ENCODE measurements at places on chromosomes 3 and 15.

- no peak for DNase-seq
Measured at GRCh38 chr3:122982216-122983185, 45.1 kb downstream of the SEMA5B start.

- no peak for DNase-seq
Measured at GRCh38 chr15:53297828-53298227, 461.6 kb downstream of the WDR72 start.

- DNase-seq = no peak
Measured at GRCh38 chr3:106610362-106610959, 741.6 kb upstream of the CBLB start.

DNA sequence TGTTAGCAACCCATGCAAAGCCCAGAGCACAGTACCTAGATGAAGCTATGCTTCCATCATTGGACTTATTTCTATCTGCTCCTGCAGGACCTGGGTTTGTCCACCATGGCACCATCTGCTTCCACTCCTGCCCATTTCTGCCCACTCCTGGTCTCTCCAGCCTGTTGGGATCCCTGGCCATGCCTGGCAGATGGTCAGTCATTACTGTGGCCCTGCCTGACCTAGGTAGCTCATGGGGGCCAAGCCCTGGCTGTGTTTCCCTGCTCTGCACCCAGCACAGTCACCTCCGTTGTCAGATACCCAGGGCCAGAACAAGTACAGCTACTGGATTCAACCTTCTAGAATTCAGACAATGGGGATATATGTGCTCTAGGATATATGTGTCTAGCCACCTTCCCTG lies 185.8 kb upstream of the TLE3 start:
- no peak for DNase-seq

- no peak for DNase-seq
Measured at GRCh38 chr3:55357796-55358195, 129.3 kb downstream of the WNT5A start.

GRCh38 chr15:79930516-79930915 lies 33.7 kb upstream of the MTHFS start:
- no peak for DNase-seq

DNA sequence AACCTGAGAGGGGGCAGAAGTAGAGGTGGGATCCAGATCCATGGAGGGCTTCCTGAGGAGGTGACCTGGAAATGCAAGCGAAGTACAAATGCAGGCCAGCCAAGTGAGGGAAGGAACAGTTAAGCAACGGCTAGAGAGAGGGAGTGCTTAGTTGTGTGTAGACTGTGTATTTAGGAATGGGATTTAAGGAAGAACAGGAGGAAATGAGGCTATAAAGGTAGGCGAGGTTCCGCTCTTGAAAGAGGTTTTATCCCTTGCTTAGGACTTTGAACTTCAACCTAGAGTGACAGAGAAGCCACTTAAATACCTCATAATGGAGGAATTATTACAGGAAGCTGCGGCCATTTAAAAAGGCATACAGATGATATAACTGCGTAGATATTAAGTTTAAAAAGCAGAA lies 295.1 kb downstream of the THSD4 start:
- DNase-seq = no peak

GRCh38 chr15:69469467-69470201 lies 17.0 kb downstream of the RPLP1 start:
- DNase-seq = no peak

- no peak for DNase-seq
Measured at GRCh38 chr3:69791106-69791505, 51.8 kb downstream of the MITF start.

DNA sequence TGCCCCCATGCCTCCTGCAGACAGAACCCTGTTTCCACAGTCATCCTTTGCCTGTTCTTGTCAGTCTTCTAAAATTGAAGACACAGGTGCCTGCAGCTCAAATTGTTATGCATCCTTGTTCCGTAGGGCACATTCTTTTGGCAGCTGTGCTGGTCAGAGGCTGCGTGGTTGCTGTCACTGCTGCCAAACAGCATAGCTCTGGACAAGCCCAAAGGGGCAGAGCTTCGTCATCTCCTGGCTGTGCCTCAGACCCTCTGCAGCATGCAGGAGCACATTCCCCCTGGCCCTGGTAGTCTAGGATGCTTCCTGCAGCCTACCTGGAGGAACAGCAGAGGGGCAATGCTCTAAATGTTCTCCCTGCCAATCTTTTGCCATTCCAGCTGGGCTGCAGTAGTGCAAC lies 2.1 kb upstream of the FBXL22 start:
- no peak for DNase-seq

DNA sequence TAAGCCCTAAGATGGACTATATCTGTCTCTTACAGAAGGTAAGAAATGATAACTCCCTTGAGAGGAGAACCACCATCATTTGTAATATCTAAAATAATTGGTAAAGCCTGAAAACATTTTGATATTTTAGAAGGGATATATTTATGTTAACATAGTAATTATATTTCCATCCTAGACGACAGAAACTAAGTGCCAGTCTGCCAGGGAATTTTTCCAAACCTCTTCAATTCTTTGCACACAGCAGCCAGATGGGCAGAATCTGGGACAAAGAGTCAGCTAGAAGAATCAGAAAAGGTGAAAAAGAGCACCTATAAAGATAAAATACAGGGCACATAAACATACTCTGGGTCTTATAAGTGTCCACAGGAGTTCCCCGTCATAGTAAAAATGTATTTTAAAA lies 70.0 kb upstream of the CBLB start:
- no peak for DNase-seq

GRCh38 chr3:135929670-135930069 lies 35.9 kb upstream of the PPP2R3A start:
- no peak for DNase-seq

DNA sequence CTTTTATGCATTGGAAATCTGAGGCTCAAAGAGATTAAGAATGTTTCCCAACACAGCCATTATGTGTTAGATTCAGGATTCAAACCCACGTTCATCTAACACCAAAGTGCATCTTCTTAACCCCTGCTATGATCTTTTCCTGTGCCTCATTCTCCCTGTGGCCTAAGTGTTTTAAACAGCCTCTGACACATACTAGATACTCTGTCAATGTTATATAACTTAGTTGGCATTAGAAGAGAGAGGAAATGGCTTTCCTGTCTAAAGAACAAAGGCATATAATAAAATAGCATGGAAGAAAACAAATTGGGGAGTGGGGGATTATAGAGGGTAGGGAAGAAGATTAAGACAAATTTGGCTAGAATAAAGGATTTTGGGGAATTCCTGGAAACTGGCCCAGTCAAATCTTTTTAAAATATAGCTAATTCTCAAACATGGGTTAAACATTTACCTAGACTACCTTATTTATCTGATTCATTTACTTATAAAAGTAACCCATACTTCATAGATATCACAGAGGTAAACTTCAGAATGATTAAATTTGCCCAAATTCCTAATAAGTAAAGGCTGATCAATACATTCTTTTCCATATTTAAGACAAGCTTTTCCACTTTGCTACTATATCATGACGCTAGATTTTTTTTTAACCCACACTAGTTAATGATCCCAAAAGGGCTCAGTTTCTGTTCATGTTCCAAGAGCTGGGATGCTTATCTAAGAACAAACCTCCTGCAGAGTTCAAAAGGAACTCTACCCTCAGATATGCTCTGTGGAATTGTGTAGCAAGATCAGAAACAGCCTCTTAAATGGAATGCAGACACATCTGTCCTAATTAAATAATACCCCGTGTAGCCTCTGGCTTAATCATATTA lies 122.9 kb upstream of the PTPRG start:
- DNase-seq = no peak

GRCh38 chr3:21484828-21485144 lies 266.2 kb downstream of the ZNF385D start:
- DNase-seq = no peak

DNA sequence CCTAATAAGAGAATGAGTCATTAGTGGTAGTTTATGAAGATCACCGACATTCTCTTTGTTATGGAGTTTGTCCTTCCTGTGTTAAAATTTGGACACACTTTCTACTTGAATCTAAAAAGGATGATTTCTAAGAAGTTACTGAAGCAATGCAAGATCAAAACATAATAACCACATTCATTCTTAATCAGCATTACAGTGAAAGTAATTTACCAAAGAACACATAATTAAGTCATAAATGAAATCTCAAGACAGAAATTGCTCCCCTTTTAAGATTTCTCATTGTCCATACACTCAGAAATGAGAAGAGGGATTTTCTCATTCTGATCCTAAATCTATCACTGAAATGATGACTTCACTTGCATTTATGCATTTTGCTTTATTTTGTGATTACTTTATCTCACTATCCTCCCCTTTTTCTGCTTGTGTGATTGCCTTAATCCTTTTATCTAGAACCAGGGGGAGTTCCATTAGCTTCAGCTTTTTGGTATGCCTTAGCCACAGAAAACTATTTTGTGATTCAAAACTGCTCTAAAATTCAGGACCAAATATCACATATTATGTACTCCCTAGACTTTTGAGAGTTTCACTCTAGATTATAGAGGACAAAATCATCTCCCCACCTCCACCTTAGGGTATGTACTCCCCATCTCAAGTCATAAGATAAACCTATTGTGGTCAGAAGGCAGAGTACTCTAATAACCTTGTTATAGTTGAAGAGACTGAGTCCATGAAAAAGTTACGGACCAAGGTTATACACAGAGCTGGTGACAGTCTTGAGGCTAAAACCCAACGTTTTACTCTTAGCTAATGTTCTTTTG lies 817.6 kb upstream of the CFAP20DC start:
- no peak for DNase-seq

DNA sequence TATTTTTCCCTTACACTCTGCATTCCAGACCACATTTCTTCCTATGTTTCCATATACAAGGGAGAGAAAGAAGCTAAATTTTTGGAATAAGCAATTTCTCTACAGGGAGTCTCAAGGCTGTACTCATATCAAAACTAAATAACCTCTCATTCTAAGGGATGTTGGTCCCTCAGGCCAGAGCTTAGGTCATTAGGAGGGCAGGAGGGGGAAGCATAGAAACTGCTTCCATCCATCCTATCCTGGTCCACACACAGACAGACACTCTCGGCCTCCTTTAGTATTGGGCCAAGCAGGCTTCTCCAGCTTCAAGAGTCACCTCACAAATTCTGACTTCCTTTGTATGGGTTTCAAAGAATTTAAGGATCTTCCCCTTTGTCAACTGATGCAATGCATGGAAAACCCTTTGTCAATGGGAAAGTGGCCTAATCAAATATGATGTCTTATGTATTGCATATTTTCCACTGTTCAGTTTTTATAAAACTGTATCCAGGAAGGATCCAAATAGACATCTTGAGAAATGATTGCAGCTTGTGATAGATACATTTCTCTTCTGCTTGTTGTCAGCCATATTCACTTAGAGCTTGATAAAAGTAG lies 140.7 kb upstream of the RARB start:
- DNase-seq = no peak

DNA sequence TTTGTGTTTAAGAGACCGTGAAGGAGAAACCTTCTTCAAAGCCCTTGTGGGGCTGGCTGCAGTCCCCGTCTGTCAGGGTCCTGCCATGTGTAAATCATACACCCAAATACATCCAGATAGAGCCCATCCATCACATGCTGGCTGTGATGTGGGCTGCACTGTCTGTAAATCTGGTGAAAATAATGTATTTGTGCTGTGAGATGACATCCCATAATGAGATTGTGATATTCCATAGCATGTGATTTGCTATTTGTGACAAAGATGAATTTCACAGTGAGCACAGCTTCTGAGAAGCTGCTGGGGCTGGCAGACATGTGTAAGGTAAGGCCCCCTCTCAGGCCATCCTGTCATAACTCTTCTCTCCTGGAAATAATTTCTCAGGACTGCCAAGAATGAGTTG lies 114.3 kb upstream of the MB21D2 start:
- no peak for DNase-seq

DNA sequence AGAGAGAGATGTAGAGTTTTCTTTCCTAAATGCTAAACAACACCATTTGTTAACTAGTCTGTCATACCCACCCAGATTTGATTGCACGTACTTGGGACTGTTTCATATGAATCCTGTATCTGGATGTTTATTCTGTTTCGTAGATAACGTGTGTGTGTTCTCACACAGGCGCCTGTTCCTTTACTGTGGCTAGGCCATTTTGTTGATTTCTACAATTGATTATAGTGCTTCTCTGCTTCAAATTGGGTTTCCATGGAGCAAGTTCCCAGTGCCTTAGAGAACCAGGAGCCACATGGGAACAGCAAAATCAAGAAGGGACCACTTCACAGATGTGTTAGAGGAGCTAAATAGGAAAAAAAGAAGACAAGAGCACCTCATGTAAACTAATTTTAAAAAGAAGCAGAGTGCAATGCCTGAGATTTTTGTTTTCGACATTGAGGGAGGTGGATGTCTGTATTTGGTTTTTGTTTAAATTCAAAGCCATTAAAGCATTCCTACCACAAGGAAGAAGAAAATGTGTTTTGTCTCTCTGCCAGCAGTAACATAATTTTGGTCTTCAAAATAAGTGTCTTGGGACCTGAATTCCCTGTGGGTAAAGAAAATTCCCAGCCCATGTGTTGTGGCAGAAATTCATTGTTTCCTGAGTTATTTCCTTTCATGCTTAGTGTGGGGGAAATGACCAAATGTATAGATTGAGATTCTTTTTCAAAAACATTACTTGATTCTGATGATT lies 424.0 kb upstream of the C2CD4B start:
- DNase-seq = no peak

- no peak for DNase-seq
Measured at GRCh38 chr15:51629612-51630011, 7.0 kb upstream of the DMXL2 start.

DNA sequence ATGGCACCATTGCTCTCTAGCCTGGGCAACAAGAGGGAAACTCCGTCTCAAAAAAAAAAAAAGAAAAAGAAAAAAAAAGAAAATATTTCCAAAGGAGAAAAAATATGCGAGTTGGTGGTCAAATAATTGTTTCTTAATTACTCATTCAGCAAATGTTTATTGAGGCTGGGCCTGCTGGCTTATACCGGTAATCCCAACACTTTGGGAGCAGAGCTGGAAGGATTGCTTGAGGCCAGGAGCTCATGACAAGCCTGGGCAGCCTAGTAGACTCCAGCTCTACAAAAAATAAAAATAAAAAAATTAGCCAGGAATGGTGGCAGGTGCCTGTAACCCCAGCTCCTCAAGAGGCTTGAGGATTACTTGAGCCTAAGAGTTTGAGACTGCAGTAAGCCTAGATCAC lies 4.1 kb downstream of the KNL1 start:
- no peak for DNase-seq

GRCh38 chr3:177946936-177947335 lies 589.3 kb upstream of the KCNMB2 start:
- no peak for DNase-seq
